ENCODE measurements at places on chromosomes 16 and 17.

- DNase-seq, result no peak
Measured at GRCh38 chr17:61485067-61485775, 33.0 kb downstream of the TBX4 start.

GRCh38 chr17:76089680-76090516 is 10.9 kb downstream of the ZACN start:
- DNase-seq, result peak; percentile 21

GRCh38 chr16:84040823-84041820 is 1.5 kb downstream of the SLC38A8 start:
- no peak for DNase-seq

- no peak for DNase-seq
Measured at GRCh38 chr17:69450918-69451317, 36.4 kb downstream of the MAP2K6 start.

DNA sequence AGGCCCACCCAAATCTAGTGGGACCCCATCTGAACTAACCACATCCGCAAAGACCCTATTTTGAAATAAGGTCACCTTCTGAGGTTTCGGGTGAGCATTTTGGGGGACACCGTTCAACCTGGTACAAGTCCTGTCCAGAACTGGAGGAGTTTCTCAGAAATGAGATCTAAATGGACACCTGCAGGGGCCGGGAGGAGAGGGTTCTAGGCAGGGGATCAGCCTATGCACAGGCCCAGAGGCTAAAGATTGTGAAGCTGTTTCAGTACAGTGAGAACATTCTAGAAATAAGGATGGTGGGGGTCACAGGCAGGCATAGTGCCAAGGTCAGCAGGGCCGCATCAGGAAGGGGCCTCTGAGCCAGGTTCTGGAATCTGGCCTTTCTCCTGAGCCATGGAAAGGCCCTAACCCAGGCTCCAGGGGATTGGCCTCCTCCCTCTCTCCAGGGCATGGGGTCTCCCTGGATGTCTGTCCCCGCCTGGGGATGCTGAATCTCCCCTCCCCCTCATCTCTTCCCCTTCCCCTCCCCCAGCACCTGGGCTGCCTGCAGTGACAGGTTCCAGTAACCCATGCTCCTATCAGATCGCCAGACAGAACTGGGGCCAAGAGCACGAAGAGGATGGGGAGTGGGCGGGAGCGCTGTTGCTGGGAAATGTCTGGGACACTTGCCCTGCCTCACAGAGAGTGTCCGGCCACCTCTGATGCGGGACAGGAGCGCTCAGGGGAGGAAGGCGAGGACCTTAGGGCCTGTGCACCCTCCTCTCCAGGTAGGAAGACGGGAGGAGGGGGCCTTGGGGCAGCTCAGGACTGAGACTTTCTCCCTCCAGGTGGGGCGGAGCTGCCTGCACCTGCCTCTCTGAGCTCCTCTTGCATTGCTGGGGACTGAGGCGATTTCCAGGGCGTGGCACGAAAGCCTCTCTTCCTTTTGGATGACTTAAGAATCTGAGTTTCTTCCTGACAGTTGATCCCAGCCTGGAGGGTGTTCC is 321.4 kb upstream of the TNRC6C start:
- DNase-seq, result no peak

- DNase-seq, result no peak
Measured at GRCh38 chr17:32298721-32299579, 33.3 kb downstream of the RHBDL3 start.

- no peak for DNase-seq
Measured at GRCh38 chr16:19463468-19464315, 46.0 kb downstream of the TMC5 start.

- no peak for DNase-seq
Measured at GRCh38 chr17:64497565-64498035, 746 bp upstream of the POLG2 start.

GRCh38 chr16:3599922-3600321 is 11.5 kb downstream of the SLX4 start:
- no peak for DNase-seq

- DNase-seq, result no peak
Measured at GRCh38 chr16:81848306-81848853, 69.3 kb downstream of the PLCG2 start.

DNA sequence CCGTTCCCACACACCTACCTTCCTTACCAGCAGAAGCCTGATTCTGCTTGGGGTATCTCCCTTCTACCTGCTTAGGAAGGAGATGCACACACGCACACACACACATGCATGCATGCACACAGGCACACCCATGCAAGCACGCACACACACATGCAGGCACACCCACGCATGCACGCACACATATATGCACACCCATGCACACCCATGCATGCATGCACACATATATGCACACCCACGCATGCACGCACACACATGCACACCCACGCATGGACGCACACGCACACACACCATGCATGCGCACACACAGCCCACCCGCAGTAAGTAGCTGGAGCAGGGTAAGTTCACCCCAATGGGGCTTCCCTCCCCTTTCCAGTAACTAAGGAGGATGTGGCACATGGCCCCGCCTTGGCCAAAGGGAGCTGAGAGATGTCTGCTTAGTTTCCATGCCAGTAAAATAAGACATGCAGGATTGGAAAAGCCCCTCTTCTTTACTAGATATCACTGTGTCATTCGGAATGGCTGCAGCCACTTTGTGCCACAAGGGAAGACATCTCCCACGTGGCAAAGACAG is 33.7 kb downstream of the ADCY9 start:
- DNase-seq, result no peak

DNA sequence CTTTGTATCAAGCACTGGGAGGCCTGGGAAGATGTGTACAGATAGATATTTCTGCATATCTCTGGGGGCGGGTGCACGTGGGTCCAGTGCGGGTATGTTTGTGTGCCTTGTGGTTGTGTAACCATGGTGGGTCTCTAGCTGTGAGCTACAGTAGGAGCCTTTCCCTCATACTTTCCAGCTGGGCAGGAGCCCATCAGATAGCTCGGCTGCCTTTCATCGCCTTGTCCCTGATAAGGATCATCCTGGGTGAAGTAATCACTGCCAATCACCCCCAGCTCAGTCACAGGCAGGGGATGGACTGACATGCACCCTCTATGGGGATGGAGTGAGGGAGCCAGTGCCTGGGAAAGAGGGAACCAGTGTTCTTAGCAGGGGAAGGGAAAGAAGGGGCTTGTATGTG is 3.2 kb upstream of the SCRN2 start:
- no peak for DNase-seq

GRCh38 chr17:77480509-77481215 is 339.9 kb downstream of the SEC14L1 start:
- DNase-seq, result no peak

- DNase-seq, result no peak
Measured at GRCh38 chr17:39622380-39623006, 4.3 kb upstream of the PPP1R1B start.

- DNase-seq, result no peak
Measured at GRCh38 chr16:2420035-2420434, 9.2 kb upstream of the CCNF start.

DNA sequence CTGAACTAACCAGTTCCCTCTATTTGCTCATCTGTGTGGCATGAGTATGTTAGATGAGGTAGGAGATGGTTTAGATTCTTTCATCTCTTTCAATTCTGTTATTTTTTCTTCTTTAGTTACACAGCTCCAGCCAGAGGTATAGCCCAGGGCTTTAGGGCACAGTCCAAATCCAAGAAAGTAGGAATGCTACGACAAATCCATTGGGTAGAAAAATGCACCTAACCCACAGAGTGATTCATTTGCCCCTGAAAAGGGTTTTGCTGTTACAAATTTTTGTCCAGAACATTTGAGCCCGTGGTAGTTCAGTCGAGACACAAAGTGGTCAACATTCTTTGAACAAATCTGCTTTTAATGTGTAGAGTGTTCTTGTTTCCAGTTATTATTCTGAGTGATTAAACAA is 250.7 kb downstream of the HS3ST3A1 start:
- no peak for DNase-seq

DNA sequence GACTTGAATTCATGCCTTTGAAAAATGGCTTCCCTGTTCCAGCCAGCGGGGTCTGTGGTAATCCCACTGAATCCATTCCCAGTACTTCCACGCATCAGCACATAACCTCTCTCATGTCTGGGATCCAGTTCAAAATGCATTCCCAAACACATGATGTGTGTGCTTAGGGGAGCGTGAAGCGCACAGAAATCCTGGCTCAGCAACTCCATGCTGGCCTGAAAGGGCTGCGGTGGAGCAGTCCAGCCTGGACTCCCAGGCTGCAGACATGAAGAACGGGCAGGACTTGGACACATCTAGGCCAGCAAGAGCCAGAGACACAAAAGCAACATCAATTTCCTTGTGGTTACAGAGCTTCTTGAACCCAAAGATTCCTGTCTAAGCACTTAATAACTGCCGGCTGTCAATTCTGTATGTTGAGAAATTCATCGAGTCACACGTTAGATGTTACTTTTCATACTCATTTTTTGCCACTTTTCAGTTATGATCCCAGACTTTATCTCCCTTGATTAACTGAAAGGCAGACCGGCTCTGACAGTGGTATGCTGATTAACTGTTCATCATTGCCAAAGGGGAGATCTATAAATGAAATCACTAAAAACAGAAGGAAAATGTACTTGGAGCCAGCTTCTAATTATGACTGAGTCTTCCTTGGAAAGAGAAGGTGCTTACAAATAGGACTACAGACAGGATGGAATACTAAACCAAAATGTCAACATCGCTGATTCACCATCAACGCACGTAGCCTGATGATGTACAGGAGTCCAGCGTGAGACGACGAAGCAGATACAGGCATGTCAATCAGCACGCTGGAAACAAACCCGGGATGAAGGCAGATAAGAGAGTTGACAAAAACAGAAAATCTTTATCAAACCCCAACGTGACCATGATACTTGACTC is 23.0 kb downstream of the NSMCE1 start:
- DNase-seq, result no peak

DNA sequence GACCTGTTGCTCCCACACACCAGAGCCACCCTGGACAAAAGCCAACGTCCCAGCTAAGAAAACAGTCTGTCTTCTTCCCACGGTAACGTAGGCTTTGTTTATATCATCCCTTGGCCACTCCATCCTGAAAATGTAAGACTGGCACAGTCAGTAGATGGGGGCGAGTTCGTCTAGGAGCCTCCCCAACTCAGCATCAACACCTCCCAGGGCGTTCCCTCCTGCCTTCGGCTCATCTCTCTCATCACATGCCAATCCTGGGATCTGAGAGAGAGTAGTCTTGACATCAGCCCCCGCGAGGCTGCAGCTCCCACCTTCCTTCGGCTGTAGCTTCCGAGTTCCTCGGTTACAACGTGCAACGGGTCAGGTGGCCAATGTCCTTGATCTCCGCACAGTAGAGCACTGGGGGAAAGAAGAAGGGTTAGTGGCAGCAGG is 894 bp downstream of the RNF227 start:
- no peak for DNase-seq

DNA sequence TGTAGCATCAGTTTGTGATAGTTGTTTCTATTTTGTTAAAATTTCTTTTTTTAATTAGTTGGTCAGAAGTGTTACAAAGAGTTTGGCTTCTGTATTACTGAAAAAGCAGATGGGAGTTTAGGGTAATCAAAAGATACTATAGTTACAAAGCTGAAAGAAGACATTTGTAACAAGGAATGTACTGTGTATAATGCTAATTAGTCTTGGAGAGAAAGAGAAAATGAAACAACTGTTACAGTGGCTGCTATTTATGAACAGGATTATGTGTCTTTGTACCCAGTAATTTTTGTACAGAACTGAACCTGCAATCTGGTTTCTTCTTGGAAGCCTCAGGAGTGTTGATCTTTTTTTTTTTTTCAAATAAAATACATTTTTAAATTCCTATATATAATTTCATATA is 14.3 kb downstream of the GDPD1 start:
- peak; percentile 37 for DNase-seq

GRCh38 chr16:7423434-7424044 is 90.9 kb downstream of the RBFOX1 start:
- DNase-seq, result no peak

DNA sequence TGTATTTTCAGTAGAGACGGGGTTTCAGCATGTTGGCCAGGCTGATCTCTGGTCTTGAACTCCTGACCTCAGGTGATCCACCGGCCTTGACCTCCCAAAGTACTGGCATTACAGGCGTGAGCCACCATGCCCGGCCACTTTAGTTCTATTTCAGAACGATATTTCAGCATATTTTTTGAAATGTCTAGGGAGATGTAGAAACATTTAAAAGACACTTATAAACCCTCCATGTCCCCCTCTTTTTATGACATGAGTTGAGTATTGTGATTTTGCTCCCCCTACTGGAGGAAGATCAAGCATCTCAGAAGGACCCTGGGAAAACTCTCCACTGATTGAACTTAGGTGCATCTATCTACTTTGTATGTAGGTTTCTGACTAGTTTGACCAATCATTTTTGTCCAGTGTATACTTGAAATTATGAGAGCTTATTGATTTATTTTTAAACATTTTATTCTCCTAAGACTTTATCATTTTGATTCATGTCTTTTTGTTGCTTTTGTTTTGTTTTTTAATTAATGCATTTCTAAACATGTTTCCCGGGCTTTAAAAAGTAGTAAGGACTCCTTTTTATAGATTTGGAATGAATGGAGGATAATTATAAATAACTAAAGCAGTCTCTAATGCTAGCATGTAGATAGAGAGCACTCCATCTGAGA is 105.1 kb downstream of the CHD9 start:
- peak; percentile 41 for DNase-seq

- DNase-seq, result no peak
Measured at GRCh38 chr16:37511-37910, 15.9 kb downstream of the POLR3K start.

DNA sequence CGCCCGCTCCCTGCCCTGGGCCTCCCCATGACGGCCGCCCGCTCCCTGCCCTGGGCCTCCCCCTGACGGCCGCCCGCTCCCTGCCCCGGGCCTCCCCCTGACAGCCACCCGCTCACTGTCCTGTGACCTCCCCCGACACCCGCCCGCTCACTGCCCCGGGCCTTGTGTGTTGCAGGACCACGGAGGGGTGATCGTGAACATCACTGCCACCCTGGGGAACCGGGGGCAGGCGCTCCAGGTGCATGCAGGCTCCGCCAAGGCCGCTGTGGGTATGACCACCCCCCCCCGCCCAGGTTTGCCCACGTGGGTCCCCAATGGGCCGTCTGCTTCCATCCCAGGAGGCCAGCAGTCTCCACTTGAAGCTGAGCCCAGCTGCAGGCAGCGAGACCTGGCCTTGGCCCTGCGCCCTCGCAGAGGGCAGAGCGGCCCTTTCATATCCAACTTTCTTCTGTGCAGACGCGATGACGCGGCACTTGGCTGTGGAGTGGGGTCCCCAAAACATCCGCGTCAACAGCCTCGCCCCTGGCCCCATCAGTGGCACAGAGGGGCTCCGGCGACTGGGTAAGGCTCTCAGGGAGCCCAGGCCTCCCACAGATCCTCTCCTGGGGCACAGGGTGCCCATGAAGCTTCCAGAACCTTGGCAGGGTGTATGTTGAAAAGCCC is 9.0 kb downstream of the DECR2 start:
- no peak for DNase-seq

DNA sequence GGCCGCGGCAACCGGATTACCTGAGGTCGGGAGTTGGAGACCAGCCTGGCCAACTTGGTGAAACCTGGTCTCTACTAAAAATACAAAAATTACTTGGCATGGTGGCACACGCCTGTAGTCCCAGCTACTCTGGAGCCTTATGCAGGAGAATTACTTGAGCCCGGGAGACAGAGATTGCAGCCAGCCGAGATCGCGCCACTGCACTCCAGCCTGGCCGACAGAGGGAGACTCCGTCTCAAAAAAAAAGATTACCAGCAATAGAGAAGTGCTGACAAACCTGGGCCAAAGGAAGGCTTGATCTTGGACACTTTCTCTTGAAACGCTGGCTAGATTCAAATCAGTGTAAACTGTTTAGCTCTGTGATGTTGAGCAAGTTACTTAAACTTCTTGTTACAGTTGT is 4.3 kb downstream of the MT1H start:
- no peak for DNase-seq
